ENCODE measurements at places on chromosomes 2 and 18.
A peak's percentile ranks its signal among the peaks of the same experiment; 100 is the strongest.

GRCh38 chr18:685438-685837 lies 27.0 kb downstream of the ENOSF1 start:
- no peak for DNase-seq

- DNase-seq: peak; percentile 28
These were observed 21.1 kb upstream of the CHMP3 start for GRCh38 chr2:86584151-86584913.

DNA sequence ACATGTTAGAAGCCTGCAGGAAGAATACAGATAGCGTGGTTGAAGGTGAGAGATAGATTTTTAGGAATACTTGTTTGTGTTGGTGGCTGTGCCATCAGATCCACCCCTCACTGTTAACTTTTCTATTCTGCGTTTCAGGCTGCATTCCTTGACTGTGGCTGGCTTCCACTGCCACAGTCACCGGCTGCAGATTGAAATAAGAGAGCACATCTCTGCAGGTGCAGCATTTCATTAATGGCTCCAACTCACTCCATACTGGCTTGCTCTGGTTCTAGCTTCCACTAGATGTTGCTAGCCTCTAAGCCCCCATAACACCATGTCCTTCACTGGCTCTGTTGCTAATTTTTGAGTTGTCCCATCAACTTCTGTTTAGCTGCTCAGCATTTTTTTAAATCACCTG lies 286.5 kb downstream of the CPS1 start:
- no peak for DNase-seq

DNA sequence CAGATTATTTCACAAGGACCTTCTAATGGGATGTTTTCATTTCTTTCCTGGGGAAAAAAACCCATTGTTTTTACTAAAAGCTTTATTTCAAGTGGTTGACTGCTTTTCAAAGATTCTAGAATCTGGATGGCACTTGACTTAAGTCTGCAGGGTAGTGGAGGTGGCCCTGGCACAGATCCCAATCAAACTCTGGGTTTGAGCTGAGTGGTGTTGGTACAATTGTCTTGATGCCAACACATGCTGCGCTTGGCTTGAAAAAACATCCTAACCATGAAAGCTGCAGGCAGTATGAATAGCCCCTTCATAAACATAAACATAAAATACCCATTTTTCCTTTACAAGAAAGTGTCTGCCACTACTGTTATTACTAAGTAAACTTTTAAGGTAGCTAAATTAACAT lies 3.6 kb downstream of the PAPOLG start:
- no peak for DNase-seq

DNA sequence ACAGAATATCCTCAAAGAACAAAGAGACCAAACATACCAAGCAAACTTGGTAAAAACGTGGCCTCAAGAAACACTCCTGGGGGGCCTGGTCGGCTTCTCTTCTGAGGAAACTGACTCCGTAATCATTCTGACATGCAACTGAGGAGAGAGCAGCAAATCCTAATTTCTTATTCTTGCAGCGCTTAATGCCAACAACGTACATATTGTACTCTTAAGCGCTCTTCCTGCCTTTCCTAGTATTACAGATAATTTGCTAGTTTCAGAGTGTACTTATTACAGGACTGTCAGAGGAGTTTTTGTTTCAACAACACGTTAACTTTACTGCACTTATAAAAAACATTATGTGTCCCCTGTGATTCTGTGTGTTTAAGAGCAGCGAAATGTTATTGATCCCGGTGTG lies 64.9 kb downstream of the ZNF521 start:
- DNase-seq: peak; percentile 6

DNA sequence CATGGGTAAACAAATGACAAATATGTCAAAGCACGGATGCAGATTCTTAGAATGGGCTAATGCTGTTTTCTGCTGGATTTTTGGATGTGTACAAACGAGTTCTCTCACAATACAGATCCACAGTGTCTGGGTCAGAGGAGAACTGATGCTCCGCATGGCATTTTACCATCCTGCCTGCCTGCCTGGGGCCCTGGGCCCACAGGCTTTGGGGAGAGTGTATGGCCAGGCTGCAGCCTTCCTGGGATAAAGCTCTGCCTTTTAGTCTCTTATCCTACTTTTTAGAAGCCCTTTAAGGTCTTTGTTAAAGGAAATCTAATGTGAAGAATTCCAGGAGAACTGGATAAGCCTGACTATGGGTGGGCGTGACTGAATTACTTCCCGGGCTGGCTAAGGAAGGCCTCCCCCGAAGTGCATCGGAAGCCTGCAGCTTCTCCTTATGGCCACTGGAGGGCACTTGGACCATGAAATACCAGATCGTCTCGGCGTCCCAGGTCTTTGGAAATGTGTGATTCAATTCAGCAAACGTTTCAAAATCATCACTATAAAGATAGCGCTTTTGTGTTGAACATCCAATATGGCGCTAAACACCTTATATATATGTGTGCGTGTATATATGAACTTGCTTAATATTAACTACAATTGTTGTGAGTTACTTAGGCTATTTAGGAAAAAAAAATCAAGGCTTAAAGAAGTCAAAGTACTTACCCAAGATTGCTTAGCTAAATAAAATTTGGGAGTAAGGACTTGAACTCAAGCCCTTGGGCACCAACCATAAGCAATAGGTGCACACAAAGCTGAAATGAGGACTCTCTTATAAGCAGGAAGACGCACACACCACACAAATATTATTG lies 15.2 kb upstream of the DNPEP start:
- peak; percentile 83 for DNase-seq

DNA sequence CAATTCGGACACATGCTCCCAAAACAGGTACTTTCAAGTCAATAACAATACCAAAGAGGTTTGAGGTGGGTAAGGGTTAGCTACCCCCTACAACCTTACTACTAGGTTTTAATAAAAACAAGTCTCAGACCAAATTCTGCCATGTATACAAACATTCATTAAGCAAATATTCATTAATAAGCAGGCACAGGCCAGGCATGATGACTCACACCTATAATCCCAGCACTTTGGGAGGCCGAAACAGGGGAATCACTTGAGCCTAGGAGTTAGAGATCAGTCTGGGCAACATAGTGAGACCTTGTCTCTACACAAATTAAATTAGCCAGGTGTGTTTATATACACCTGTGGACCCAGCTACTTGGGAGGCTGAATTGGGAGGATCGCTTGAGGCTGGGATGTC lies 11.7 kb upstream of the ELAC1 start:
- DNase-seq: no peak

- no peak for DNase-seq
These were observed 121.9 kb downstream of the TNS1 start for GRCh38 chr2:217880891-217881290.

GRCh38 chr18:3069671-3070433 lies 56.9 kb upstream of the LPIN2 start:
- DNase-seq: no peak

DNA sequence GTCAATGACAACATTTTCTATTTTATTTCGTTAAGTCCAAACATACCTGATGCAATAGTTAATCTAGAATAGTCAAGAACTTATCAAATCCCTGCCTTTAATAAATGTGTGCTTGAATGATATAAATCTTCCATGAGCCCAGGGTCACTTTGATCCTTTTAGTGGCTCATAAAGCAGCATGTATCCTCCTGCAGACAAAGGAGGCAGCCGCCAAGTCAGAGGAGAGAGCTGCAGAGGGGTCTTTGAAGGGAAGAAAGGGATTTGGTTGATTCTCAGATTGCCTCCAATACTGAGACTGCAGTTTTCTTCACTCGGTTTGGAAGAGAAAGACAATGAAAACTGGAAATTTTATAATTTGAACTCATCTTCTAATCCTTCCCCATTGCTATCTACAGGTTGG lies 378.4 kb upstream of the PIK3C3 start:
- DNase-seq: no peak

- no peak for DNase-seq
These were observed 1355.4 kb upstream of the ACVR2A start for GRCh38 chr2:146489386-146489785.

- peak; percentile 68 for DNase-seq
These were observed 210.7 kb downstream of the MTX2 start for GRCh38 chr2:176479961-176480360.

GRCh38 chr2:45759310-45759851 lies 107.9 kb downstream of the PRKCE start:
- DNase-seq: no peak

DNA sequence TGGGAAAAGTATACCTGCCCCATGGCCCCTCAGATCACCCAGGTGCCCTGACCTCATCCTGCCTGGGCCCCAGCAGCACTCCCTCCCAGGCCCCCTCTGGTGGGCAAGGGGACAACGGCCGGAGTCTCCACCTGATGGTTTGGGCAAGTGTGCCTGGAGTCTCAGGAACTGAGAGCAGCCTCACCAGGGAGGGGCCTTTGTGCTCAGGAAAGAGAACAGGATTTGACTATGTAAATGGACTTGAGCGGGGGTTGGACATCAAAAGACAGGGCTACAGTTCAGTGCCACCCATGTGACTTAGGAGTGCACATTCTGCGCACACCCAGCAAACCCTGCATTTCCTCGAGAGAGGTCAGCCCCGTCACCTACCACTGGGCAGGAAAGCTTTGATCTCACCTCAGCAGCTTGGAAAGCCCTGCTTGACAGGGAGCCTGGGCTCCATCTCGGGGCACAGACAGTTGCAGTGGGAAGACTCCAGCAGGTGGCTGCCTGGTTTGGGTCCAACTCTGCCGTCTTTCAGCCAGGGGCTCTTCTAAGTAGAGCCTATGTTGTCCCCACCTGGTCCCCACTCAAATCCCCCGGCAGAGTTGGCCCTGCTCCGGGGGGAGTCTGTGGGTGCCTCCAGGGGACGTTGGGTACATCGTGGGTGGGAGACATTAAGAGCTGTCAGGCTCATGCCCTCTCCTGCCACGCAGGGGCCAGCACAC lies 3.3 kb downstream of the INPP5D start:
- DNase-seq: no peak

- no peak for DNase-seq
These were observed 258.9 kb downstream of the DCC start for GRCh38 chr18:52598921-52599320.

- no peak for DNase-seq
These were observed 65.8 kb downstream of the INO80D start for GRCh38 chr2:206020171-206020570.

GRCh38 chr2:39164089-39164488 lies 43.2 kb upstream of the SOS1 start:
- no peak for DNase-seq

Data from RPMI7951 (cell line).